Mammary epithelial cell (primary cell): ENCODE measurements at places on chromosomes 6 and 20.

- DNase-seq = no peak
These were observed 61.0 kb upstream of the CCDC167 start for GRCh38 chr6:37560737-37561103.

- DNase-seq = no peak
These were observed 87.3 kb downstream of the SCML4 start for GRCh38 chr6:107736713-107737396.

DNA sequence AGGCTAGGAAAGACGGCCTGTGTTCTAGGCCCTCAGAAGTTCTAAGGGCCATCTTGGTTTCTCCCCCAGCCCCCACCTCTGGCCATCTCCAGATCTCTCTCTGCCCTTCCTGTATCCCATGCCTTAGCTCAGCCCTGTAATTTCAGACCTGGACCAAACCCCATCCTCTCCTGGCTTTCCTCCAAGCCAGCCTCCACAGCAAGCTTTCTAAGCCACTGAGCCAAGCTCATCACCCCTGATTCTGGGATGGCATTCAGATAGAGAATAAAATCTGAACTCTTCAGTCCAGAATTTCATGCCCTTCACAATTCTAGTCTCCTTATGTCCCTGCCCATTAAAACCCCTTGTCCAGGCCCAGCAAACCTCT lies 18.9 kb upstream of the CCM2L start:
- DNase-seq = no peak

GRCh38 chr20:44807051-44807683 lies 3.2 kb downstream of the RIMS4 start:
- no peak for DNase-seq

DNA sequence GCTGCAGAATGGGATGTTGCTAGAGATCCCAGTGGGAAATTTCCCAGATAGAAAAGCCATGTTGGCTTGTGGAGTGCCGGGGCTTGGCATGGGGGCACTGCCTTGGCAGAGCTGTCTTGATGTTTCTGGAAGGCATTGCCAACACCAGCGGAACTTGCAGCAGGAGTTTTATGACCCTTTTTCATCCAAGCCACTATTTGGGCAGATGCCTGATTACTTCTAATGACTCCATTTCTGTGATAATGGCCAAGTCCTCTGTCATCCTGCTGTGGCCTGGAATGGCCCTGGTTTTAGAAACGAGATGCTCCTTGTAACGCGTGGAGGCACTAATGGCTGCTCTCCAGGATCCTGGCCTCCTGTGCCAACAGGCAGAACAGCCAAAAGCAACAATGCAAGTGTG lies 229.0 kb downstream of the ZNF217 start:
- no peak for DNase-seq

DNA sequence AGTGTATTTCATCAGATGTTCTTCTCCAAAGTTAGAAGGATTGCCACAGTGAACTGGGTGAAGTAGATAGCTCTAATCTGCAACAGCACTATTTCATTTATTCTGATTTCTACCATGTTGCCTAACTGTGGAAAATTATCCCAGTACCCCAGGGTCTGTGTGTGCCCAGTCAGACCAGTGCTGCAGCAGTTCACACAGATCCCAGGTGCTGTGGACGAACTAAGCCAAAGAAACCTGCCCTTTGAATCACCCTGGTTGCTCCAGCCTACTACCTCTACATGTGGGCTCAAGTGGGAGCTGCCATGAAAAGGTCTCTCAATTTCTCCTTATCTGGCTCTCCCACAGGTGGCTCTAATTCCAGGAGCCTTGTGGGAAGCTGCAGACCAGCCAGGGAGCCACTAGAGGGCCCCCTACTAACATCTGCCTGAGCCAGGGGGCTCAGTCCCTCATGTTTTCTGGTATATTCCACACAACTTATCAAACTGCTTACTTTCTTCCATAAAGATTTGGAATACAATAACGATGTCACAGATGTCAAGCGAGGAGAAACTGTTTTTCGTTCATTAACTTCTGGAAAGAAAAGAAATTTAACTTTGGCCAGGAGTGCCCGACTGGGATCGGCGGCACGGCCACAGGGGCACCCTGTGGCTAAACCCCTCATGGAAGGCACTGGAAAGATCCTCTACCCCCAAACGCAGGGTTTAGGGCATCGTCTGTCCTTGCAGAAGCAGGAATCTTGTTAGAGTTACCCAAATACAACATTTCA lies 31.6 kb upstream of the LY86 start:
- no peak for DNase-seq

- DNase-seq = no peak
These were observed 26.1 kb downstream of the C20orf203 start for GRCh38 chr20:32647606-32648005.

- DNase-seq = peak; percentile 23
These were observed 694.9 kb downstream of the PRKN start for GRCh38 chr6:162032620-162033019.

- peak; percentile 27 for DNase-seq
These were observed 4.8 kb upstream of the SRSF12 start for GRCh38 chr6:89122625-89123024.

DNA sequence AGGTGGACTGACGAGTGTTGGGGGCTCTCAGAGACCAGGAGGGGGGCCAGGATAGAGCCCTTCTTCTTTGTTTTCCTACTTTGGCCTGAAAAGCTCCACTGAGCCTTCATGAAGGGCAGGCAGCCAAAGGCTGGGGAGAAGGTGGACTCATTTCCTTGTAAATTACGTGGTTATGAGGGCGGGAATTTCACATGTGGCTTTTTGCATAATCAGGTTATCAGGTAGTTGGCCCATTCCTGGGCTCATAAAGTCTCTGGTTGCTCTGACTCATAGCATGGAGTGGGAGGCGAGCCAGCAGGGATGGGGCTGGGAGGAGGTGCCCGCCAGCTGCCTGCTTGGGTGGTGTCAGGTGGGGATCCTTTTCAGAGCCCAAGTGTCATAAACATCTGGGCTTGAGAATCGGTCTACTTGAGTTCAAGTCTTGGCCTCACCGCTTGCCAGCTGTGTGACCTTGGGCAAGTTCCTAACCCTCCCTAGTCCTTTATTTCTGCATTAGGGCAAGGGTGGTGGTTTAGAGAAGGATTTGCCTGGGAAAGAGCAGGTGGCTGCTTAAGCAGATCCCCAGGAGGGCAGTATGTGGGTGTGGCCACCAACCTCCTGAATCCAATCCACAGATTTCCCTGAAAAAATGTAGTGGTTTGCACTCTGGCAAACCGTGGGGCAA lies 26.5 kb upstream of the RNF24 start:
- DNase-seq = peak; percentile 98

- no peak for DNase-seq
These were observed 170.5 kb upstream of the TSHZ2 start for GRCh38 chr20:52801628-52802006.

GRCh38 chr6:140641412-140641811 lies 1267.0 kb upstream of the CITED2 start:
- no peak for DNase-seq

GRCh38 chr6:3142536-3142935 lies 14.8 kb downstream of the TUBB2A start:
- no peak for DNase-seq

GRCh38 chr20:37878835-37879599 lies 23.9 kb upstream of the VSTM2L start:
- no peak for DNase-seq
